ENCODE measurements at places on chromosomes 12 and 14.

GRCh38 chr12:111438481-111438880, 32.8 kb downstream of the SH2B3 start:
- DNase-seq: no peak

GRCh38 chr14:98721061-98721460, 550.9 kb downstream of the BCL11B start:
- no peak for DNase-seq

DNA sequence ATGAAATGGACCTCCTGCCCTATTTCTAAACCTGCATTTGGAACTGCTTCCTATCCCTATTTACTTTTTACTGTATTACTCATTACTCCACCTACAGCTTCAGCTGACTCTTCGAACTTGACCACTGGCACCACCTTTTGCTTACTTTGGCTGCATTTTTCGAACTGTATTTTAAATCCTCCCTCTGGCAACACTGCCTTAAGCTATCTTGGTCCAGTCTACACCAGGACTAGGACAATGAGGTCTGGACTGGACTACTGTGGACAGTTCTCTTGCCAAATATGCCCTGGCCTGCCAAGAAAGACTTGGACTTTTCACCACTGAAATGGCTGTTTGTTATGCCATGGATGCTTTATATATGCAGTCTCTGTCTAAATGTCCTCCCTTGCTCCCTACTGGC, 328.1 kb downstream of the BTG1 start:
- no peak for DNase-seq

GRCh38 chr14:50335989-50336824, 24.1 kb downstream of the DMAC2L start:
- no peak for DNase-seq

GRCh38 chr14:47949006-47949405, 273.6 kb upstream of the MDGA2 start:
- no peak for DNase-seq

GRCh38 chr12:72035625-72036024, 97.0 kb downstream of the TPH2 start:
- DNase-seq: no peak

DNA sequence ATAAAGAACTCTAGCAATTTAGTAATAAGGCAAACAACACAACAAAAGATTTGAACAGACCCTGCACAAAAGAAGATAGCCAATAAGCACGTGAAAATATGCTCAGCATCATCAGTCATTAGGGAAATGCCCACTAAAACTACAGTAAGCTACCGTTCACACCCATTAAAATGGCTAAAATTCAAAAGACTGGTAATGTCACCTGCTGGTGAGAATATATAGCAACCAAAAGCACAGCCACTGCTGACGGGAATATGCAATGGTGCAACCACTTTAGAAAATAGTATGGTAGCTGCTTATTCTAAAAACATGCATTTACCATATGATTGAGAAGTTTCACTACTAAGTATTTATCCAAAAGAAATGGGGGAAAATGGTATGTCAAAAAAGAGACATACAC, 74.9 kb downstream of the DPF3 start:
- DNase-seq: no peak

DNA sequence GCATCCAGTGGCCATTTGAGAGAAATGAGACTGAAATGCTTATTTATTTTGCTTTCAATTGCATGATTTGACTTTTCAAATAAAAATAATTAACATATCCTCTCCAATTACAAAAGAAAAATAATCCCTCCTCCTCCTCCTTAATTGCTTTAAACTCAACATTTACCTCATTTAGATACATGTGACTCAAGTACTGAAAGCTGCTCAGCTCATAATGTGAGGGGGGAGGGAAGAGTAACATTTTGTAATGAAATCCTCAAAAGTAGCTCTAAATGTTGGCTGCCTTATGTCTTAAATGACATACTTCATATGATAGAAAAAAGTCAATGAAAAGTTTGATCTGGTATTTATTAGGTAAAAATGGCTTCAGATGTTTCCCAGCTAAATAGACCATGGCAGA, 29.0 kb downstream of the DACT1 start:
- no peak for DNase-seq

- DNase-seq: no peak
Observed at GRCh38 chr12:50390316-50390741, 6.1 kb downstream of the FAM186A start.

GRCh38 chr12:131347345-131347714, 363.6 kb upstream of the SFSWAP start:
- no peak for DNase-seq

GRCh38 chr14:75537071-75537470, 14.8 kb downstream of the BATF start:
- no peak for DNase-seq

GRCh38 chr14:95072310-95072905, 84.9 kb downstream of the DICER1 start:
- no peak for DNase-seq

GRCh38 chr12:41981013-41981412, 163.7 kb downstream of the GXYLT1 start:
- no peak for DNase-seq

DNA sequence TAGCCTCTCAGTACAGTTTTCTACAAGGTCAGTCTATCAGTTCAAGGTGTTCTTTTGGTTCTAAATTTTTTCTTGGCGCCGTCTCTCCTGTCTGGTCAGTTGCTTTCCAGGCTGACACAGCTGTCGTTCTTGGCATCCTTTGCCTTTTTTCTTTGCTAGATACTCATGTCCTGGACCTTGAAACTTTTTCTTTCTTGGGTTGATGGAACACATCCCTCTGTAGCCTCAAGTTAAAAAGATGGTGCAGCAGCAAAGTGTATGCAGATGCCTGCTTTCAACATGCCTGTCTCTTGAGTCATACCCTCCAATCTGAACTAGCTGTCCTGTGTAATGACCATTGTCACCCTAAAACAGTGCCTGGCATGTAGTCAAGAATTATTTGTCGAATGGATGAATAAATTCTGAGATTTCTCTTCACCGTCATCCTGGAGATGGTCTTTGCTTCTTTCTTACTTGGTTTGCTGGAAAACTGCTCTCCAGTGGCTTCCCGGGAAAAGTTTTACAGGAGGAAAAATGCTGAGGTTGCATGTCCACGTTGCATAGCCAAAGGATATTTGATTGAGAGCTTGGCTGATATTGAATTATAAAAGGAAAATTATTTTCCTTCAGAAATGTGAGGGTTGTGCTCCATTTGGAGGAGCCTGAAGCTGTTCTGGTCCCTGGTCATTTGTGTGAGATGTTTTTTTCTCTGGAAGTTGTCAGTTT, 4.6 kb downstream of the NYNRIN start:
- no peak for DNase-seq

- DNase-seq: no peak
Observed at GRCh38 chr14:80850197-80850814, 91.2 kb downstream of the CEP128 start.

GRCh38 chr14:32167907-32168306, 33.9 kb upstream of the RNU6-7 start:
- no peak for DNase-seq

GRCh38 chr14:88542857-88543795, 11.7 kb downstream of the PTPN21 start:
- DNase-seq: no peak

DNA sequence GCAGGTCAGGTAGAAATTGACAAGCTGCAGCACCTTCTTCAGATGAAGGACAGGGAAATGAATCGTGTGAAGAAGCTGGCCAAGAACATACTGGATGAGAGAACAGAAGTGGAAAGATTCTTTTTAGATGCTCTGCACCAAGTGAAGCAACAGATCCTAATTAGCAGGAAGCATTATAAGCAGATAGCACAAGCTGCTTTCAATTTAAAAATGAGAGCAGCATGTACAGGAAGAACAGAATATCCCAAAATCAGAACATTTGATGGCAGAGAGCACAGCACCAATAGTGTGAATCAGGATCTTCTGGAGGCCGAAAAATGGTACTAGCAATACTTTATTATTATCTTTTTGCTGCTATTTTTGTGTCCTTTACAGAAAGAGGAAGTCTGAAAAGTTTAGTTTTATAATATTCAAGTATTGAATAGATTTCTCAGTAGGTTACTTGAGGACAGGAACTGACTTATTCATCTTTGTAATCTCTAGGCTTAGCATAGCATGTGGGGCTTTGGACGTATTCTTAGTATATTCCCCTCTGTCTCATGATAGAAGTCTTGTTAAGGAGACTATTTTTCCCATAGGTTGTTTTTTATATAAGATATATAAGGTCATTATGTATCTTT, 30.8 kb downstream of the BBOF1 start:
- no peak for DNase-seq

- no peak for DNase-seq
Observed at GRCh38 chr12:111825509-111825908, 16.5 kb upstream of the MAPKAPK5 start.

DNA sequence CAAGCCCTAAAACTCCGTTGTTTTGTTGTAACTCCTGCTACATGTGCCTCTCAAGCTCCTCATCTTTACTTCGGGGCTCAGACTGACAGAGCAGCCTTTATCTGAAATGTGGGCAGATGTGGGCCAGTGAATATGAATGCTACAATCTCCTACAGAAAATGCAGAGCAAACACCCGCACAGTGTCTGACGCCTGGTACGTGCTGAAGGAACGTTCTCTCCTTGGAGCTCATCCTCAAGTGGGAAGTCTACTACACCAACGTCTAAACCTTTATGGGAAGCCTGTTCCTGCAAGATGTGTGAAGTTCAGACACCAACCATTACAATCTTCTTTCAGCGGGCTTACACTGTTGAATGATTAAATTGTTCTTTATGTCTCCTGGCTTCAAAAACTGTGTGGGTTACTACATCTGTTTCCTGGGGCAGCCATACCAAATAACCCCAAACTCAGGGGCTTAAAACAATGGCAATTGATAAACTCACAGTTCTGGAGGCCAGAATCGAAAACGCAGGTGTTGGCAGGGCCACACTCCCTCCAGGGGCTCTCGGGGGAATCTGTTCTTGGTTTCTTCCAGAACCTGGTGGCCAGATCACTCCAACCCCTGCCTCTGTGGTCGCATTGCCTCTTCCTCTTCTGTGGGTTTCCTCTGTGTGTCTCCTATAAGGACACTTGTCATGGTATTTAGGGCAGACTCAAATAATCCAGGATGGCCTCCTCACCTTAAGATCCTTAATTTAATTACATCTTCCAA, 179.7 kb upstream of the PLXNC1 start:
- DNase-seq: no peak

DNA sequence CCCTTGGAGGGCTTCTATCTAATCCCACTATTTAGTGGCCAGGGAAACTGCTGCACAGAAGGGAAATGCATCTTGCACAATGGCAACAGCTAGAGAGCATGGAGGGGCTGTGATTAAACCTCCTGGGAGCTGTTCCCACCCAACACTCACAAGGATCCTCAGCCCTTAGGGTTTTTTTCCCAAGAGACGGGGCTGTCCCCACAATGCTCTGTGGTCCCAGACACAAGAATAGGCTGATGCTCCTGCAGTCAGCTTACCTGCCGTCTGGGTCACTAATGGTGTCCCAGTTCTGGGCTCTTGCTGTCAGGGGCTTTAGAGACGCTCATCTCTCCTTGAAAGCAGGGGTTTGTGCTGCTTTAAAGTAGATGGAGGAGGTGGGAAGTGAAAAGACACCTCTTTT, 4.6 kb downstream of the SERPINA1 start:
- DNase-seq: no peak

DNA sequence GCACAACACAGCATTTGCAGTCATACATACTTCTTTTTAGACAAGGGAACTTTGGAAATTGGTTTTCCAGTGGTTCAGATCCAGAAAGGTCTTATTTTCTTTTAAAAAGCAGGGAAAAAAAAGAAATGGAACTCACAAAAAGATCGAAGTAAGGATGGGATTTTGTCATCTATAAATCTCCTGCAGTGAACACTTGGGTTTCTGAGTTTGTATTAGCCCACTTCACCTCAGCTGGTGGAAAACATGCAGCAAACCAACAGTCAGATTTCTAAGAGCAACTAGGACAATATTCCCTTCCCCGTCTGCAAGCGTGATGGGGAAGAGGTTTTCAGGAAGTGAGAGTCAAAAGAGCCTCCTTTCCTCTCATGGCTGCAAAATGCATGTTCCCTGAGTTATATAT, 4.6 kb downstream of the MYF5 start:
- DNase-seq: no peak

GRCh38 chr14:98198385-98198784, 1073.6 kb downstream of the BCL11B start:
- DNase-seq: no peak

GRCh38 chr14:23153851-23154796, 29.3 kb downstream of the SLC7A8 start:
- DNase-seq: no peak

GRCh38 chr12:84165998-84166571, 746.5 kb downstream of the SLC6A15 start:
- no peak for DNase-seq

DNA sequence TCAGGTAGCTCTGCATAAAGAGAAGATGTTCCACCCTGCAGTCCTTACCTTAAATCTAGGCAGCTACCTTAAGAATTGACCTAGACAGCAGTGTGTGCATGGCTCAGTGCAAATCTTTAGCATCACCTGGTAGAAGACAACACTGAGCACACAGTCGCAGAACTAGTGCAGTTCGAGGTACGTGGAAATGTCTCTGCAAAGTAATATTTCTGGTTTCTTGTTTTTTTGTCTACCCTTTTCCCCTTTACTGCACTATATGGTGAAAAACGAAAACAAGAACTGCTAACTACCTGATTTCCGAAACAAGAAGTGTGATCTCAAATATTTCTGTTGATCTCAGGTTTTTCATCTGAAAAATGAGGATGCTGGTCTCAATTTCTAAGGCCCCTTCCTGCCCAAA, 82.5 kb downstream of the ETV6 start:
- DNase-seq: no peak

GRCh38 chr14:101925152-101925551, 39.2 kb upstream of the DYNC1H1 start:
- no peak for DNase-seq

DNA sequence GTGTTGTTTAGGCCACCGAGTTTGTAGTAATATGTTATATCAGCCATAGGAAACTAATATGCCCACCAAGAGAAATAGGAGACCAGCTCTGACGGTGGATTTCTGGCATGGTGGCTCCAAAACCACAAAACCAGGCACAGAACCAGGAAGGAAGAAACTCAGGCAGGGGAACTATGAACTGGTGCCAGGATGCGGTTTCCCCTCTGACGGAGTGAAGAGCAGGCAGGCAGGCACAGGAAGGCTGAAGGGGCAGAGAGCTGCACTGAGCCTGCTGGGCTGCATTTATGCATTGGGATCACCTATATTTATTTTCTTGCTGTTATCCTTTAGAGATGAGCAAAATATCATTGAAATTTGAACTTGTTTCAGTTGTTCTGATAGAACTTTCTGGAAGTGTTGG, 479.4 kb downstream of the VRK1 start:
- DNase-seq: no peak

DNA sequence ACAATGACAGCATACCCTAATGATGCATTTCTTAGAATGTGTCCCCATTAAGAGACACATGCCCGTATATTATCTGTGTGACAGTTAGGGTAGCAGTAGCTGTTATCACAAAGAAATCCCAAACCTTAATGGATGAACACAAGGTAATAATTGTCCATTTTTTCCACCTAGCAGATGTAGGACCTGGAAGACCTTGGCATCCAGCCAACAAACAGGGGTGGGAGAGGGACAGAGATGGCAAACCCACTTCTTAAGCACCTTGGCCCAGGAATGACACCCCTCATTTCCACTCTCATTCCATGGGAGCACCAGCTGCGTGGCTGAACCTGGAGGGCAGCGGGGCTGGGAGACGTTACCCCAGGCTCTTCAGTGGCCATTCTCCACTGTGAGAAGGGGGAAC, 679.0 kb downstream of the AACS start:
- no peak for DNase-seq

- DNase-seq: no peak
Observed at GRCh38 chr14:43145361-43145760, 1361.7 kb downstream of the FSCB start.

- DNase-seq: no peak
Observed at GRCh38 chr12:83074358-83074894, 387.7 kb downstream of the TMTC2 start.

- no peak for DNase-seq
Observed at GRCh38 chr14:95609398-95609990, 74.6 kb downstream of the GLRX5 start.

All from activated T-cell treated with anti-CD3 and anti-CD28 coated beads for 4 hours (primary cell).